GM23248 (cell line): ENCODE measurements at places on chromosomes 6 and 20. TPM values are rescaled to one million over a fixed set of nuclear protein-coding genes. Genes with fewer than 3 reads are reported as not detected.

DNA sequence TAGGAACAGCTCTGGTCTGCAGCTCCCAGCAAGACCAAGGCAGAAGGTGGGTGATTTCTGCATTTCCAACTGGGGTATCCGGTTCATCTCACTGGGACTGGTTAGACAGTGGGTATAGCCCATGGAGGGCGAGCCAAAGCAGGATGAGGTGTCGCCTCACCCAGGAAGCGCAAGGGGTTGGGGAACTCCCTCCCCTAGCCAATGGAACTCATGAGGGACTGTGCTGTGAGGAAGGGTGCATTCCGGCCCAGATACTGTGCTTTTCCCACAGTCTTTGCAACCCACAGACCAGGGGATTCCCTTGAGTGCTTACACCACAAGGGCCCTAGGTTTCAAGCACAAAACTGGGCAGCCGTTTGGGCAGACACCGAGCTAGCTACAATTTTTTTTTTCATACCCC lies 21.8 kb downstream of the HDDC2 start:
- no peak for DNase-seq

- no peak for DNase-seq
These were observed 18.4 kb downstream of the TIAM2 start for GRCh38 chr6:155013457-155013876.

GRCh38 chr6:47118611-47119010 lies 76.5 kb upstream of the ADGRF1 start:
- DNase-seq = no peak

DNA sequence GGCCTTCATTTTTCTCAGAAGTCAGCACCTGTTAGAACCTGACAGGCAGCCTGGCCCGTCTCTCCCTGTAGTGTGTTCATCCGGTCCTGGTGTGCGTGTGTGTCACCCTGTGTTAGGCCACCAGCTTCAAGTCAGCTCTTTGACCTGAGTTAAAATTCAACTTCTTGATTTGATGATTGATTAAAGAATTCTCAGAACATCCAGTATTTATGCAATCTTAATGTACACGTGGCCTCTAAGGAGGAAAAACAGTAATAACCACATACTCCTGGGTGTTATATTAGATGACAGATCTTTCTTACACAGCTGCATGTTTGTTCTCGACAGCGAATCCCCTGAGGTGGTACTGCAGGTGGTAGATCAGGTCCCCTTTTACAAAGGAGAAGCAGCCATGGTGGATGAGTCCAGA lies 19.1 kb upstream of the TMEM217 start:
- no peak for DNase-seq

GRCh38 chr6:55276745-55277530 lies 50.3 kb upstream of the GFRAL start:
- DNase-seq = peak; percentile 55

- DNase-seq = no peak
These were observed 150.7 kb upstream of the SGK1 start for GRCh38 chr6:134468633-134469032.

GRCh38 chr20:57481281-57481711 lies 43.6 kb downstream of the CTCFL start:
- no peak for DNase-seq

DNA sequence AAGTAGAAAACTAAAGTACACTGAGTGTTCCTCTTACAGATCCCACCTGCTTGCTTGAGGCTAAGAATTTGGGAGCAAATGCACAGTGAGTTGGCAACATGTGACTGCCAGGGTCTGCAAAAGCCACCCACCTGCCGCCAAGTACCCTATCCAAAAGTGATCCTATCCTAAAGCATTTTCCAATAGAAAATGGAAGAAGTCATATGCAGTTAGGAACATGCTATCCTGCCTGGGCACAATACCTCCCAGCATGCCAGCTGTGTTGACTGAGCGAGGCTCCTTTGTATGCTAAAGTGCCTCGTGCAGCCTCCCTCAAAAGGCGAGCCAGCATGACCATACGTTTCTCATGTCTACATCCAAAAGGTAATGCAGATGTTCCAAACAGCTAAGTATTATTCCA lies 52.7 kb downstream of the TRAF3IP2 start:
- no peak for DNase-seq

The BMP7 gene
- not detected in 2 replicates for total RNA-seq
